DMS79 (cell line): ENCODE measurements at places on chromosomes 3 and 15.
A peak's percentile ranks its signal among the peaks of the same experiment; 100 is the strongest.

DNA sequence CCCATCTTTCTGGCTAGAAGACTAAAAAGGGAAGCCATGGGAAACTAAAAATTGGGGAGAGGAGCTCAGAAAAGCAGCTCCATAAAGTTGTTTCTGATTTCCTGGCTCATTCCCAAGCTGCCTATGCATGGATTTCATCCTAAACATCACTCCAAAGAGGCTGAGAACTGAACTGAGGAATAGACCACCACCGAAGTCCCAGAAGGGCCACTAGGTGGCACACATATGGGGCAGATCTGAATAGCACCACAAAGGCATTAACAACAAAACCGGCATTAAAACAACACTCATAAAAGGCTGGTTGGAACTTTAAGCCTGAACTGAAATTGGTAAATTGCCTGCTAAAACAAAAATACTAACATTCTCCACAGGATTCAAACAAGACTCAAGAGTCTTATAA, 106.3 kb downstream of the PLD1 start:
- no peak for DNase-seq

DNA sequence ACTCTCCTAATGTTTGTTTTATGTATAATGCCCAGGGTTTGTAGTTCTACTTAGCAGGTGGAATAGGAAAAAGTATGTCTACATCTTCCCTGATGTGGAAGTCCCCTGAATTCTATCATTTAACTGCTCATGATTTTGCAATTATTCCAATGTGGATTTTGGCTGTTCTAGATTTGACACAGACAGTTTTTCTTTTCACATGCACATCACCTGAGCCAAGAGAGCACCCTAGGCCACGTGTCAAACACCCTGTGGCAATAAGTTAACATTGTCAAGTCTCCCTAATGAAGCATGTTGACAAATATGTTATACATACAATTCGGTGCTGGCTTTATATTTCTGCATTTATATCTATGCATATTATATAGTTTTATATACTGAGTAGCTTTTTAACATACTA, 70.0 kb upstream of the SUCLG2 start:
- DNase-seq = no peak

DNA sequence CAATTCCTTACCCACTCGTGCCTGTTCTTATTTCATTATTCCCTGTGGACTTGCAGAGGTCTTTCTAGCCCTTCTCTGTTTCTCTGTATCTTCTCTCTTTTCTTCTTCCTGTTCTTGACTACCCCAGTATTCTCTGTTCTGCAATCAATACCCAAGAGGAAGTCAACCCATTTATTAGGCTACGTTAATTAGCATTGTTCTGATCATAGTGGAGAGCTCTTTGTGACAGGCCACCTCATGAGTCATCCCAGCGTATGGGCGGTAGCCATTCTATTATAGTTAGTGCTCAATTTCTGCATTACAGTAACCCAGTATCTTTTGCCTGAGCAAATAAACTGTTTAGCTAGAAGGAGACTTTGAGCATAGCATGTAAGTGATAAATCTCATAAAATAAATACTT, 259.5 kb upstream of the GRM7 start:
- no peak for DNase-seq

GRCh38 chr15:74196175-74196574, 6.4 kb downstream of the STRA6 start:
- no peak for DNase-seq

- DNase-seq = no peak
Measured at GRCh38 chr15:61025781-61026180, 203.3 kb downstream of the RORA start.

DNA sequence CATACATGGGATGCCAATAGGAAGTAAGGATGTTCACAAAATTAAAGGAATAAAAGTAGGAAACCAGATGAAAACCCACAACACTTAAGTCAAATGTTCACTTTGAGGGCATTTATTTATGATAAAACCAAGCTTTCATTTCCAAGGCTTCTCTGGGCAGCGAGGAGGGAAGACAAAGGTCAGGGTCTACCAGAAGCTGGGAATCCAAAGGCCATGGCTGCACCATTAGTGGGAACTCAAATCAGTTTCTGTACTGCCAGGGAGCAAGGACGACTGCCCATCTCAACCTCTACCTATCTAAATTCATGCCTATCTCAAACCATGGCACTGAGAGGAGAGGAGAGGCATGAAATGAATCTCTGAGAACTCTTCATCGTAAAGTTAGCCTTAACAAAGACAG, 22.6 kb downstream of the PBRM1 start:
- DNase-seq = no peak

DNA sequence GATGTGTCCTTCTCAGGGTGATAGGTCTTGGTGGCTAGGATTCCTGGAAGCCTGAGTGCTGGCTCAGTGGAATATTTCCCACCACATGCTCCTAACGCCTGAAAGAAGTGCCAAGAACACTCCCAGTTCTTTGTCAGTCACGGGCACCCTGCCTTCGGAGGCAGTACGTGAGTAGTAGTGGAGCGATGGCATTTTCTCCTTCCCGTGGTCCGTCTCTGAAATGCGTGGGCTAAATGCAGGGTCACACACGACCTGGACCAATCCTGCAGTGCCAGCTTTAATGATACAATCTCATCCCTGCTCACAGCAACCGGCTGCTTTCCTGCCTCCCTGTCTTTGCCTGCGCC, 14.5 kb downstream of the H1-8 start:
- DNase-seq = no peak

- DNase-seq = no peak
Measured at GRCh38 chr3:182005219-182005618, 293.5 kb downstream of the SOX2 start.

- DNase-seq = no peak
Measured at GRCh38 chr15:69766156-69766555, 313.5 kb downstream of the RPLP1 start.

GRCh38 chr15:99427668-99428361, 138.0 kb upstream of the MEF2A start:
- DNase-seq = no peak

GRCh38 chr3:97689962-97690361, 74.6 kb upstream of the ARL6 start:
- DNase-seq = no peak

- DNase-seq = no peak
Measured at GRCh38 chr3:30795176-30795575, 99.3 kb downstream of the GADL1 start.

DNA sequence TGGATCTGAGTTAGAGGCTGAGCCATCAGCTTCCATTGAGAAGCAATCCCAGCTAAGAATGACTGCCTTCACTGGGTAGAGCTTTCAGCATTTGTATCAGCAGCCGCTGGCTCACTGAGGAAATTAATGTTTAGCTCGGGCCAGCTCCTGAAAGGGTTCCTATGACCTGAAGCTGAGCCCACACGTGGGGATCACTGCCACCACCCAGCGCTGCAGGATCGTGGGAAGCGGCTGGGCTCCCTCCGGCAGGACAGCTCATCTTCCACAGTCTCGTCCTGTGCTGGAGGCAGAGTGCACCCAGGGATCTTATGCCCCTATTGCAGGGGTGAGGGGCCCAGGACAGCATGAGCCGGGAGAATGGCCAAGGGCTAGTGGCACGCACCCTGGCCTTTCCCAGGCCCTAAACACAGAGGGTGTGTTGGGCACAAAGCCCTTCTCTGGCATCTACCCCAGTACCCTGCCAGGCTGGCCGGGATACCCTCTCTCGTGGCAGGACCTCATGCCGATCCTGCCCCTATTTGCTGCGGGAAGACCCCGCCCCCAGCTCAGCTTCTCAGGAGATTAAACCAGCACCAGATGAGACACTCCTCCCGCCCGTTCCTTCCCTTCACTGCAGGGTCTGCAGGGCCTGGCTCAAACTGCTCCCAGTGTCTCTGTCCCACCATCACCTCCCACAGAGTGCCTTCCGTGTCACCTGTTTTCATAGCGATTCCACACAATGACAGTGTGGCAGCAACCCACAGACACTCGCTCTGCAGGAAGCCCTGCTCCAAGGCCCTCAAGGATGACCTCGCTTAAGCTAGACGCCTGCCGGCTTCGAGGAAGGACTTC, 28.5 kb downstream of the KLHL25 start:
- no peak for DNase-seq

DNA sequence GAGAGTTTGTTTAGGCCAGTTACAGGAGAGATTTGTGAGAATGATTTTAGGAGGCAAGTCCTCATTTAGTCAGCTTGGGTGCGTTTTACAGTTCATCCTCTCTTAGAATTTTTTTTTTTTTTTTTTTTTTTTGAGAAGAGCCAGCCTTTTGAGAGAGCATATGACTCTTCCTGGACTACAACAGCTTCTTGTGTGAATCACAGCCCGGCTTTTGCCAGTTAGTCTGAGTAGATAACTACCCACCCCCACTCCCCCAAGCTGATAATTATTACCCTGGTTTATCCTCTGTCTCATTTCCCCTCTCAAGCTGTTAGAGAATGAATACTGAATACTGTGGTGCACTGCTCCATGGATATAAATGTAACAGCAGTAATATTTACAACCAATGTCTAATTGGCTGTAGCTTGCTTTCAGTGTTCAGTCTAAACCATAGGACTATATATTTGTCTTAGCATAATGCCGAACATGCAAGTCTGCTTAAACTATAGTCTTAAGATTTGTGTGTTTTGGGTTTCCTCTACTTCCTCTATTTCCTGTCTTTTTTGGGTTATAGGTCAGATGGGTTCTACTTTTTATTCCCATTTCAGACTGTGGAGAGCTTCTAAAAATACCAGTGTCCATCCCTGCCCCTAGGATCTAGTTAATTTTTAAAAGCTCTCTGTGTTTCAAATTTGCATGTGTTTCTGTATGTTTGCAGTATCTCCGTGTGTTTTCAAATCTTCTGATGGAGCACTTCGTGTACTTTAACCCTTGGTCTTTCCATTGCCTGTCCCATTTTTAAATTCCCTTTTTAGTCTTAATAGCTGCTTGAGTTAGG, 8.0 kb downstream of the CHD2 start:
- no peak for DNase-seq

GRCh38 chr15:63601704-63602185, 4.6 kb downstream of the FBXL22 start:
- DNase-seq = no peak

- no peak for DNase-seq
Measured at GRCh38 chr15:37058316-37058985, 41.9 kb downstream of the MEIS2 start.

DNA sequence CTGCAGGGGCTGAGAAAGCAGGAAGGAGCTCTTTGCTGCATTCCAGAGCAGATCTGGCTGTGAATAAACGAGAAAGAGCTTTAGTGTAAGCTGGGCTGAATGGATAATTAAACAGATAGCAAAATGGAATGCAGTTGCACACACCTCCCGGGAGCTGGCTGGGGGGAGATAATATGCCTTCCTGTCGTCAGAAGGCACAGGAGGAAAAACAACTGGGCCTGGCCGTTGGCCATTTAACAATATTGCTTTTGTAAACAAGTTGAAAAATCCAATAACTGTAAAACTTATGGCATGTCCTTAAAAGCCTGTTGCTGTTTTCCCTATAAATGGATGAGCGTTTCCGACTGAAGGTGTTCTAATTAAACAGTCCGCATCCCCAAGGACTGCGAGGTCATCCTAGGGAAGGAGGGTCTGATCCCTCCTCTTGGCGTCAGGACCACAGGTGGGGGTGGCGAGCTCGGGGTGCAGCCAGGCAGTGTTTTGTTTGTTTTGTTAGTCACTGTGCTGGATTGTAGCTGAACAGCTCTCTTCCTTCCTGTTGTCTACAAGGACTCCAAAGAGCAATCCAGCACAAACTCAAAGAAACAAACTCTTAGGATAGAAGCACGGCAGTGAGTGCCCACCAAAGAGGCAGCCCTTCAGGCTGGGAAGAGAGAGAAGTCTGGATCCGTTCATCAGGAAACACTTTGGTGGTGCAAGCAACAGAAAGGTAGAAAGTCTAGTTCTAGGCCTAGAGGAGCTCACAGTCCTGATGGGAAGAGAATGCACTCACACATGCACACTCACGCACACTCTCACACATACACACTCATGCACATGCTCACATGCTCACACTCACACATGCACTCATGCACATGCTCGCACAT, 133.4 kb upstream of the SMAD3 start:
- no peak for DNase-seq

DNA sequence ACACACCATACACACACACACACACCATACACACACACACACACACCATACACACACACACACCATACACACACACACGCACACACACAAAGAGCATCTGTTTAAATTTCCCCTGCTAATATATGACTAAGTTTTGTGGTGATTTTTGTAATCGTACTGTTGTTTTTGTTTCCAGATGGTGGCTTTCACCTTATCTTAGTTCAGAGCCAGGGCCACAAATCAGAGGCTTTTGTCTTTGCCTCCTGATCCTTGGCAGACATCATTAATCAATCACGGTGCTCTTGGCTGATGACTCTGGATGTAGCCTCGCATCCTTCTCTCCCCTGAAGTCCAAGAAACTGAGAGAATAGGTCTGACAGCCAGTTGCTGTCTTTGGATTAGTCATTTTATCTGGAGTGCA, 52.1 kb downstream of the EDEM1 start:
- DNase-seq = no peak

- peak; percentile 39 for DNase-seq
Measured at GRCh38 chr15:53758412-53758811, 1.1 kb downstream of the WDR72 start.

DNA sequence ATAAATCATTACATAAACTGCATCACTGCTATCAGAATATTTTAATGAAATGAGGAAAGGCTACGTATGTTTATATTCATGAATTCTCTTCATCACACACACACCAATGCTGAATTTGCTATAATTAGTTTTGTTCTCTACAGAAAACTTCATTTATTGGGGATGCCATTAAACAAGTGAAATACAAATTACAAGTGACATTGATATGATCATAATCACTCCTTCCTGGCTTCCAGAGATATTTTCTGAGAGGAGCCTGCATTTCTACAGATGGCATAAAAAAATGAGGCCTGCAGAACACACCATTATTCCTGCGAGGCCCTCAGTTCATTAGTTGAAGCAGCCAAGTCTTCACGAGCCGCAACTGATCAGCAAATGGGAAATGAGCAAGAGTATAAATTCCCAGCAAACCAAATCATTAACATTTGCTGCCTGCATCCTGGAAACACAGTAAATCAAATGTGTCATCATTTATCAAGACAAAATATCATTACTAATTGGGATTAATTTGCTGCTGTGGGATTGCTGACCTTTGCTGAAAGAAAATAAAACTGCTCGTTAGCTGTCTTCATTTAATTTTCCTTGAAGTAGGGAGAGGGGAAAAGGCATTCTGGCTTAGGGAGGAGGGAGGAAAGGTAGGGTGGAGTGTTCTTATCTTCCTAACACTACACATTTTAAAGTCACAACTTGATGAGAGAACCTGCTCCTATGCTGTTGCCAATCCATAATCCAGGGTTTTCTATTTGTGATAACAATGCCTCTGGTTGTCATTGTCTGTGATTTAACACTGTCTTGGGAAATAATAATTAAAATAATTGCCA, 921.9 kb downstream of the SQOR start:
- DNase-seq = no peak

DNA sequence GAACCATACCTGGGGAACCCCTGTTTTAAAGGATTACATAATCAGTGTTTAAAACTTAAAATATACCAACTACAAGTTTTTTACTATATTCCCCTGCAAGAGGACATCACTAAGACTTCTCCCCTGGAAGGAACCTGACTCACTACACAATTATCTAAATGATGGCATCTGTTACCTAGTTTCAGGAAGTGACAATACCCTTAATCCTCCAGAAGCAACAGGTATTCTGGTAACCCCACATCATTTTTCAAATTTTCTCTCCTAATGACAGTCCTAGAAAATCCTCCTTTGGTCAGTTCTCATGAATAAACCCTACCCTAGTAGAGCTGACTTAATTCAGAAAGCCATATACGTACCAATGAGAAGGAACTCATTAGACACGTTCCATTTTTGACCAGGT, 78.4 kb downstream of the RFX7 start:
- DNase-seq = no peak
